Activated T-cell treated with anti-CD3 and anti-CD28 coated beads for 1 hour (primary cell): ENCODE measurements at places on chromosomes 6 and 20.

- DNase-seq = no peak
Observed at GRCh38 chr20:51659491-51660050, 108.6 kb downstream of the ATP9A start.

- DNase-seq = no peak
Observed at GRCh38 chr6:87333591-87334181, 4.6 kb upstream of the GJB7 start.

DNA sequence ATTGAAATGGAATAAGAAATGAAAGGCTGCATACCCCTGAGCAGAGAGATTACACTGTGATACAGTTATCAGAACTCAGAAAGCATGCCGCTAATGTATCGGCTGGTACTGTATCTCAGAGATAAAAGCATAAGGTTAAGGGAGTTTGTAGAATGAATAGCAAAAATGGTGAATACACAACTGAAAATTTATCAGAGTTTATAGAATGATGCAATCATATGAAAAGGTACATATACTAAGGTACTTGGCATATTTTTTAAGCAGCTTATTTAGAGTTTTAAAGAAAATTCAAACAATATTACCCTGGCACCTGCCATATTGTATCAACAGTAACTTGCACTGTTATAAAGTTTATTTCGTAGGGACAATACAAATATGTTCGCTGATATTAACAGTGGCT is 364.0 kb downstream of the PHF3 start:
- no peak for DNase-seq

GRCh38 chr6:56437171-56437900 is 190.0 kb upstream of the COL21A1 start:
- DNase-seq = no peak

DNA sequence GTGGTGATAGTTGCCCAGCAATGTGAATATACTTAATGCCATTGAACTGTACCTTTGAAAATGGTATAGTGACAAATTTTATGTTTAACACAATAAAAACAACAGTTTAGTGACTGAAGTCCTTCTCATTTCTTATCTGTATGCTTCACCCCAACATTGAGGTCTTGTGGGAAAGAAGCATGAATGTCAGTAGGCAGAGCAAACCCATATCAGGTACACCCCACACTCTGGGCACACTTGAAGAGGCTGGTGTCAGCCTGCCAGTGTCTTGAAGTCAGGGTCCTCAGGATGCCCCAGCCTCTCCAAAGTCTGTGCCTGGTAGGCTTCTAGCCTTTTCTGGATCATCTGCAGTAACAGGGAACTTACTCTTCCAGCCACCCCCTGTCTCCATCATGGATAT is 51.2 kb downstream of the CD164 start:
- no peak for DNase-seq

DNA sequence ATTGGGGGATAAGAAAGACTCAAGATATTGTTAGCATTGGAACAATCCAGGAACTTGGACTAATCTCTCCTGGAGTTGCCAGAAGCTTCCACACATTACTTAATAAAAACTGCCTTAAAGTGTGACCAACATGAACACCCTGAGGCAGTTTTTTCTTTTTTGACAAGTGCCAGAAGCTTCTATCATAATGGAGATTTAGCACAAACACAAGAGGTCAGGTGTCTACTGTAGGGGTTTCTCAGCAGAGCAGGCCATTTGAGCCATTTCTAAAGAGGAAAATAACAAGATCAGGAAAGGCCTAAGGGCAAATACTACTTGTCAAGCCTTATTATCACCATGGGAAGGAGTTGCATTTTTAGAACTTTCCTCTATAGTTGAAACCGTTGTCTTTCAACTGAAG is 361.5 kb downstream of the EPM2A start:
- no peak for DNase-seq

DNA sequence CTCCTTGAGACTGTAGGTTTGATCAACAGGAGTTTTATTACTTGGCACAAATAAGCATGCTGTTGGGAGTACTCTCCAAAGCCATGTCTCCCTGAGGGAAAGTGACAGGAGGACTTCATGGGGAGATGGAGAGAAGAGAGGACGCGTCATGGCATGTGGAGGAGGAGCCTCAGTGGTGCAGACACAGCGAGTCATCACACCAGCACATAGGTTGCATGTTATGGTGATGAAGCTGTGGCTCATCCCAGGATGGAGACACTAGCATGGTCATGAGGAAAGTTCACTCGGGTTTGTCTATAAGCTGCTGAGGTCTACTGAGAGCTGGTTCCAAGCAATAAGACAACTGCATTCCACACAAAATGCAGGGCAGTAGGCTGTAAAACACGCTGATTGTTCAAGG is 13.2 kb upstream of the SSTR4 start:
- DNase-seq = no peak

DNA sequence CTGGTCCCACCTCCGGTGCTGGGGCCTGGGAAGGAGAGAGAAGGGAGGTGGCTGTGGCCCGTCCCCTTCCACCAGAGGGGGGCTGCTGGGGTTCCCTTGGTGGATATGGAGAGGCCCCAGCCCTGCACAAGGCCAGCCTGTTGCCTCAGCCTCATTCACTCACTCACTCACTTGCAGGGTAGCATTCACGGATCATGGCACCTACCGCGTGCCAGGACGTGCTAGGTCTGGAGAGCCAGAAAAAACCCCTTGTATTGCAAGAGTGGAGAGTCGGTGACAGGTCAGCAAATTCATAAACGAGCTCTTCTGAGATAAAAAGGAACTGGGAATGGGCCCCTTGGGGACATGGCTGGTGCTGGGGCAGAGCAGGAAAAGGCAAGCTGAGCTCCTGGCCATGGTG is 6.4 kb upstream of the ZBTB46 start:
- no peak for DNase-seq

GRCh38 chr6:111418971-111419693 is 63.9 kb downstream of the REV3L start:
- DNase-seq = no peak

GRCh38 chr6:158514176-158514575 is 45.7 kb upstream of the TMEM181 start:
- DNase-seq = no peak

- DNase-seq = no peak
Observed at GRCh38 chr6:11563793-11564192, 26.2 kb downstream of the TMEM170B start.

DNA sequence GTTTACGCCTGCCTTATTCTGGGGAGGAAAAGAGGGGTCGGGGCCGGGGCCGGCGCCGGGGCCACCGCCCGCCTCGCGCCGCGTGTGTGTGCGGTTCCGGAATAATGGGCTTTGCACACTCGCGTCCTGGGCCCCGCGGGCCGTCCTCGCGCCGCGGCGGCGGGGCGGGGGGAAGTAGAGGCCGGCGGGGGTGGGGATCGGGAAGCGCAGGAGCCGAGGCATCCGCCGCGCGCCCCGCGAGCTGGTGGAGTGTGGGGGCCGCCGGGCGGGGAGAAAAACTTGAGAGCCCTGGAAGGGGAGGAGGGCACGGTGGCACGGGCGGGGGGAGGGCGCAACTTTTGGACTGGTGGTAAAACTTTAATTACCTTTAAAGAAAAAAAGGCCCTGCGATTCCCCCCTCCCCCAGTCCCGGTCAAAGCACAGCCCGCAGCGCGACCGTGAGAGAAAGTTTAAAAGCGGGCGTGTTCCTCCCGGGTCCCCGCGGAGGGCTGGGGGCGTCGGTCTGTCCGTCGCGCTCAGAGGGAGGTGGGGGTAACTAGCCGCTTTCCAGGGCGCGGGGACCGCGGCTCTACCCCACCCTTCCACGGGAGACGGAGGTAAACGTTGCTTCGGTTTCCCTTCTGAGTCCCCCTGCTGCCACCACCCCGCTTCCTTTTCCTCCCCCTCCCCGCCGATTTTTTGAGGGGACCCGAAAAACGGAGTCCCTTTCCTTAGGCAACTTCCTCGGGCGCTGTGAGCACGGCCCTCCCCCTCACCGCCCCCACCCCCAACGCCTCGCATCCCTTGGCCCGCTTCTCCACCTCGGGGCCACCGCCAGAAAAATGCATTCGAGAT is 1.9 kb downstream of the L3MBTL3 start:
- peak; percentile 13 for DNase-seq

DNA sequence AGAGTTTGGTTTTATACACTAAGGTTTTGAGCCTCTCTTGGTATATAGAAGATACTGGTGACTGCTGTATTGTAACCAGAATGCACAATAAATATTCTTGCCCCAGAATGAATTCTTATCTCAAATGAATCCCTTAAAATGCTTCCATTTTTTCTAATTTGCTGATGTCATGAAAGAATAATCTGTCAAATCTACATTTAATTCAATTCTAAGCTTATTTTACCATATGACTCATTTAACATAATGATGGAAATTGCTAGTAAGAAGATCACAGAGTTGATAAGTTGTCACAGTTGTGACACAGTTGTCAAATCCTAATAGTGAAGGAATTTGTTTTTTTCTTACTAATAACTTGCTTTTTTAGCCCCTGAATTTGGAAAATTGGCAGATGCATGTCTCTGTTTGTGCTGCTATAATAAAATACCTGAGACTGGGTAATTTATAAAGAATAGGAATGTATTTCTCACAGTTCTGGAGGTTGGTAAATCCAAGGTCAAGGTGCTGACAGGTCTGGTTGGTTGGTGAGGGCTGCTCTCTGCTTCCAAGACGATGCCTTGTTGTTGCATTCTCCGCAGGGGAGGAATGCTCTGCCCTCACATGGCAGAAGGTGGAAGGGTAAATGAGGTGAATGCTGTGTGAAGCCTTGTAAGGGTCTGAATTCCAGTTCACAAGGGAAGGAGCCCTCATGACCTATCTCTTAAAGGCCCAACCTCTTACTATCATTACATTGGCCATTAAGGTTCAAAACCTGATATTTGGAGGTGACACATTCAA is 4.7 kb downstream of the ECT2L start:
- DNase-seq = no peak

DNA sequence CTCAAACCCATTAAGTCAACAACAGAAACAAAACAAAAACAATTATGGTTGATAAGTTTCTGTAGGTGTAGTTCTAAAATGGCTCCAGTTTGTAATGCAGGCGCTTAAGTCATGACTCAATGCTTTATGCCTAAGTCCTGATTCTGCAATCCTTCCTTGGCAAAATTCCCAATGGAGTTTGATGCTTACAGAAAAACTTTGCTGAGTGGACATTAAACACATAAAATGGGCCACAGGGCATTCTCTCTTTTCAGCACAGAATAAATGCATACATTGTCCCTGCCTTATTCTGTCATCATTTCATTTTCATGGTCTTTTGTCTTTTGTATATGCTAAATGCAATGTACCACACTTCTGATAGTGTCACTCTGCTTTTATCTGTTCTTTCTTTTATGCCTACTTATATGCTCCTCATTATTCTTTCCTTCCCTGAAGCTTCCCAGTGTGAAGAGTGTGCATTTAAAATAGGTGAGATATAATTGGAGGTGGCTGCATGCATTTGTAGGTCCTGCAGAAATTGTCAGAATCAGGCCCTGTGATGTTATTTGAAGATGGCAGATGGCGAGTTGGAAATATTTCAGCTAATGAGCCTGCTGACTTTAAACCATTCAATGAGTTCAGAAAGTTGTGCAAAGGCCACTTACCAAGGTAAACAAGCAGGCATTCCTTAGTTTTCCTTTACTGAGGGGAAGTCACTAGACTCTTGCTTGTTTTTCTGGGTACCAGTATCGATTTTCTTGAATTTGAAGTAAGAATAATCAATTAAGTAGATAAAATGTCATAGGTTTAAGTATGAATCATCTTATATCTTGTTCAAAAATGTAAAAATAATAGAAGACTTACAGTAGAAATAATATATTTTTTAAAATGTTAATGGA is 313.1 kb downstream of the TRDN start:
- no peak for DNase-seq

- no peak for DNase-seq
Observed at GRCh38 chr6:142676027-142676443, 268.9 kb downstream of the HIVEP2 start.

DNA sequence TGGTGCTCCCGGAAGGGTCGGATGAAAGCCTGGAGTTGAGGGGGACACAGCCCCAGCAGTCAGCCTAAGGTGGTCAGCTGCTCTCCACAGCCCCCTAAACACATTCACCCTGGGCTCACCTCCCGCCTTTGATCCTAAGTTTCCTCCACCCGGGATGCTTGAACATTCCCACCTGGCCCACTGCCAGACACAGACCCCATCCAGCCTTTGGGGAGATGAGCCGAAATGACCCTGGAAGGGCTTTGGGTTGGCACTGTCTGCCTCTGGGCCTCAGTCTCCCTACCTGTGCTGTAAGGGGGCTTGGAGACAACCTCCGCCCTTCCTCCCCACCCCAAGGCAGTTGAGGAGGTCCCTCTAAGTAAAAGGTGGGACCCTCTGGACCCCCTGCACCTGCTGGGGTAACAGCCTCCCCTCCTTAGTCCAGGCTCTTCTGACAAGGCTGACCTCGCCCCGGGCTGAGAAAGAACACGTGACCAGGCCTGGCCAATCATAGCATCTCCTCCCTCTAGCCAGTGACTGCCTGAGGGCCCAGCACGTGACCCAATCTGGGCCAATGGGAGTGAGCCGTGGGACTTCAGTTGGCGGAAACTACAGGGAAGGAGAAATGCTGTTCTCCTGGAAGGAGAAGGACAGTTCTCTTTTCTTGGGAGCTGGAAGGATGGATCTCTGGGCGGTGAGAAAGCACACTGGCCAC is 16.9 kb upstream of the UBE2V1 start:
- DNase-seq = no peak

- DNase-seq = no peak
Observed at GRCh38 chr6:4114123-4114522, 21.3 kb downstream of the ECI2 start.
